Skeletal muscle cell (primary cell): ENCODE measurements at places on chromosomes 4 and X.

GRCh38 chr4:21410372-21410771 lies 538.2 kb downstream of the KCNIP4 start:
- no peak for DNase-seq

DNA sequence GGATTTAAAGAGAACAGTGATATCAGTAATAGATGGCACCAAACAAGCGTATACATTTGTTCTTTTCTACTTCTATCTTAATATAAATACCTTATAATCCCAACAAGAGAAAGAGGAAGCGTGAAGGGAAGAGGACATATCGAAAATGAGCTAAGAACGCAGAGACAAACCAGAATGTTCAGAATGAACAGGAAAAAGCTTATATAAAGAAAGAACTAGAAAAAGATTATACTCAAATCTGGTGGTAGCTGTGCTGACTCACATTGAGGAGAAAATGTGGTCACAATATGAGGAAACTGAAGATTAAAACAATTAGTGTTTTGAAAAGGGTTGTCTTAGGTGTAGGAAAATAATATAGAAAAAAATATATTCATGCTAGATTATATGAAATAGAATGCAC lies 2.0 kb upstream of the GPR34 start:
- DNase-seq, result no peak

- no peak for DNase-seq
Measured at GRCh38 chr4:8699063-8699385, 106.5 kb downstream of the CPZ start.

DNA sequence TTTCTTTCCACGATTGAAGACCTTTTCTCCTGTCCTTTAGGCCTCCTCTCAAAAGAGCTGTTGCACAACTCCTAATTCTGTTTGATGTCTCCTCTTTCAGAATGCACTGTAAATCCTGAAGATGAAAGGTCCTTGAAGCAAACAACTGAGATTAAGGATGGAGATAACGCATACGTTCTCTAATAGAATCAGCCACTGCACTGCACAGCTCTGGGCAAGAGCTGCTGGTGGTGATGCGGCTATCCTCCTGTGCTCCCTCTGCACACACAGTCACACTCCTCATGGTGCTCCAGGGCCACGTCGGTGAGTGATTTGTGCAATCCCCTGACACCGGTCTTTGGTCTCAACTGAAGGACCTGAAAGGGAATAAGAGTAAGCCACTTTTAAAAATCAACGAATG lies 208.7 kb downstream of the PDGFC start:
- DNase-seq, result no peak

DNA sequence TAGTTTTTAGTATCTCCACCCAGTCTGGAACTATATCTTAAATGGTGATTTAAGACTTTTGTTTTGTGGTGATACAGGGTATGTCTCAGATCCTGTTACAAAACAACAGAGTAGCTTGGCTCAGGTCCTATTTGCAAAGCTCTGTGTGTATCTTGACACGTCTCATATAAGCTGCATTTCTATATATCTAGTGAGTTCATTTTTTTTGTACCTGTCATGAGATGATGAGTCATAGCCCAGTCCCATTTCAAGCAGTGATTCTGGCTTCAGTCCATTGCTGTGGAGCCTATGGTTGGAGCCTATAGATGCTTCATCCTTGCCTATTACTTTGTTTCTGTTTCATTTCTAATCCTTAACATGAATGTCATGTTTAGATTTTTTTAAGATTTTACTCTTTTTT lies 23.0 kb downstream of the GRXCR1 start:
- DNase-seq, result peak; percentile 0
